ENCODE measurements at places on chromosomes 4 and X.

- DNase-seq, result no peak
Observed at GRCh38 chrX:110415440-110416170, 57.0 kb downstream of the RTL9 start.

DNA sequence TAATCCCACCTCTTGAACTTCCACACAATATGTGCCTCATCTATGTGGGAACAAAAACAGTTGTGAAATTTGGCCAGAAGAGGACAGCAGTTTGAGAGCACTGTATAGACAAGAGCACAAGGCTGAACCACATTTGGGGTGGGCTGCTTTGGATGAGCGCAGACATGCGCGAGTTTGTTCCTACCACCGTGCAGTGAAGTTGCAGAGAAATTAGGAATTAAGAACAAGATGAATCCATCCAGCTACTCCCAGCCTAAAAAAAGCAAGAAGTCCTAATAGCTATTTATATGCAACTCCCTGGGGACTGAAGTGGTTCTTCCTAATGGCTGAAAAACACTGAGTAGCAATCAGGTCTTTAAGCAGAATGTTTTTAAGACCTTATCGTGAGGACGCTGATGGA, 1.0 kb downstream of the GAB3 start:
- DNase-seq, result no peak

DNA sequence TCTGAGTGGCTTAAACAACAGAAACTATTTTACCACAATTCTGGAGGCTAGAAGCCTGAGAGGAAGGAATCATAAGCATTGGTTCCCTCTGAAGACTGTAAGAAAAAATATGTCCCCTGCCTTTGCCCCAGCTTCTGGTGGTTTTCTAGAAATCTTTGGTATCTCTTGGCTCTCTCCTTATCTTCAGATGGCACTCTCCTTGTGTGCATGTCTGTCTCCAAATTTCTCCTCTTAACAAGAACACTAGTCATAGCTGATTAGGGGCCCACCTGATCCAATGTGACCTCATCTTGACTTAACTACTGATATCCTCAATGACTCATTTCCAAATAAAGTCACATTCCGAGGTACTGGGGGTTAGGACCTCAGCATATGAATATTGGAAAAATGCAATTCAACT, 635.0 kb upstream of the NR3C2 start:
- no peak for DNase-seq

GRCh38 chr4:5398056-5398455, 310.3 kb downstream of the EVC2 start:
- no peak for DNase-seq

Data from stimulated activated CD8-positive, alpha-beta memory T cell treated with anti-CD3 and anti-CD28 coated beads, Interleukin-7, amount 100 ng/mL, for 4 hours (primary cell).